ENCODE measurements at places on chromosomes 1 and 21. TPM values are rescaled to one million over a fixed set of nuclear protein-coding genes. Genes with fewer than 3 reads are reported as not detected.

Gene NTMT2
- not detected for total RNA-seq

Gene KIF26B
- total RNA-seq: not detected

Gene LCE1D
- not detected for total RNA-seq

GRCh38 chr1:245046769-245047168, 108.0 kb upstream of the KIF26B start:
- DNase-seq: no peak

DNA sequence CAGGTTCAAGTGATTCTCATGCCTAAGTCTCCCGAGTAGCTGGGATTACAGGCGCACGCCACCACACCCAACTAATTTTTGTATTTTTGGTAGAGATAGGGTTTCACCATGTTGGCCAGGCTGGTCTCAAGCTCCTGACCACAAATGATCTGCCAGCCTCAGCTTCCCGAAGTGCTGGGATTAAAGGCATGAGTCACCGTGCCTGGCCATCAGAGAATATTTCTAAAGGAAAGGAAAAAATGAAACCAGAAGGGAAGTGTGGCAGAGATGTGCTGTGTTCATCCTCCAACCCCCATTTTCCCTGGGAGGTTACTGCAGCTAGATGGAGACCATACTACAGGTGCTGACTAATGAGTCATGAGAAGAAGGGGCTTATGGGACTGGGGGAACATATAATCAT, 964.1 kb downstream of the TTLL7 start:
- DNase-seq: peak; percentile 56

- no peak for DNase-seq
Observed at GRCh38 chr1:214615871-214616270, 12.9 kb downstream of the CENPF start.

DNA sequence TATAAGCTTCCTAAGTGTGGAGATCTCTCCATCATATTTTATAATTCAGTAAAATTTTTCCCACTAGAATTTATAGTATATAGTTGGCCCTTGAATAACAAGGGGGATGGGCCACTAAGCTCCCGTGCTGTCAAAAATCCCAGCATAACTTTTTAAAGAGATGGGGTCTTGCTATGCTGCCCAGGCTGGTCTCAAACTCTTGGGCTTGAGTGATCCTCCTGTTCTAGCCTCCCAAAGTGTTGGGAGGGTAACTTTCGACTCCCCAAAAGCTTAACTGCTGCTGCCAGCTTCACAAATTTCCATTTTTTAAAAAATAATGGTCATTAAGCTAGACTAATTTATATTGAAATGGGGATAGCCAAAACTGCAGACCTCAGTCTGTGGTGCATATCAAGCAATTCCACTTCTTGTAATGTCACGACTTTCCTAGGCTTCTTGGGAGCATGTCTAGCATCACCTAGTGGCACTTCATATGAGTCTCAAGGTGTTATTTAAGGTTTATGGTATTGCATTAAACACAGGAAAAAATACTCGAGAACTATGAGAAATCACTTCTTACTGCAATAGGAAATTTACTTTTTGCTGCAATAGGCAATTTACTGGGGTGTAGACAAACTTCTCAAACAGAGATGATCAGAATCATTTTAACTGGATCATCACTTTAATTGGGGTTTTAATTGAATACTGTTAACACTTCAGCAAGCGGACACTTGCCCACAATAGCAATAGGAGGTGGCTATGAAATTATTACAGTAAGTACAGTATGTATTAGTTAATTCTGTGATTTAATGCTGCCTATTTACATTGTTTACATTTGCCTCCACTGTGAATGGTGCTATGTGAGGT, 19.3 kb upstream of the ACTA1 start:
- no peak for DNase-seq

GRCh38 chr1:244030481-244031040, 20.5 kb upstream of the ZBTB18 start:
- DNase-seq: no peak

DNA sequence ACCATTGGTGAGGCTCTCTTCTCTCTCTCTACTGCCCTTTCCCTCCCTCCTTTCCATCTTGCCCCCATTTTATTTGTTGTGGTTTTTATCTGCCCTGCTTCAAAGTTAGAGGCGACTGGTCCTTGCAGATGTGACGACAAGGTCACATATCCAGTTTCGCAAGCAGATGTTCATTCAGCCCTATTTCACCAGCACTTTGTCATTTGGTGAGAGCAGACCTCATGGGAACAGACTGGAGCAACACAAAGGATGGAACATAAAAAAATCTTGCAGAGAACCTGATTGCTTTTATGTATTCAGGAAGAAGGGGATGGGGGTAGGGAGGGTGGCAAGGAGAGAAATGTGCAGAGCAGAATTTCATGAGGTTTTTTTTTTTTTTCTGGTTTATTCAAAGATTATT, 84.3 kb downstream of the ELAVL4 start:
- DNase-seq: no peak

GRCh38 chr1:203467550-203467921, 8.1 kb upstream of the PRELP start:
- DNase-seq: no peak

DNA sequence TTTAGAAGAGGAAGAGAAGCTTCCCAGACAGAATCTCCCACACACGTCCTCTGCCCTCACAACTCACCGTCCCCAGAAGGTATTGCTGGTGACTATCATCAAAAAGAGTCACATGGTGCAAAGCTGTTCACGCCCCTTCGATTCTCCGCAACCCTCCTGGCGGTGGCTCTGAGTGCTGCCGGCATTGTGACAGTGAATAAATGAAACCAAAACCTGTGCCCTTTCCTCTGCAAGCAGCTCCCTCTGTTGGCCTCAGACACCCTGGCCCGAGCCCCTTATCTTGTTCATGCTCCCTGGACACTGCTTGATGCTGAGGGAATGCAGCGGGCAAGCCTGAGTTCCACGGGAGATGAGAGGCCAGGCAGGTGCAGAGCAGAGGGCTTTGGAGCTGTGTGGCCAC, 510.3 kb downstream of the NPHP4 start:
- DNase-seq: no peak

DNA sequence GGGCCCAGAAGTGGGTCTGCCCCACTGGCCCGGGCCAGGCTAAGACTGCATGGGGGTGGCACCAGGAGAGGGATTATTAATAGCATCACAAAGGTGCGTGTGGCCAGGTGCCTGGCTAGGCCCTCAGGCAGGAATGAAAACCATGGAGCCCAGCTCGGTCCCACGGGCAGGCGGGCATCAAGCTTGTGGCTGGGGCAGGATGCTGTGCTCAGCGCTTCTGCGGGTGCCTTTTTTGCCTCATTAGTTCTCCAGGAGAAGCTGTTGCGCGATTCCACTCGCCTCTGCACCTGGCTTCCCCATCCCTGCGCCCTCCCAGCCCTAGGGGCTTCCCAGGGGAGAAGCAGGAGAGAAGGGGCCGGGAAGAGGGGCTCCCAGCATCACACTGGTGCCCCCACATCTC, 39.3 kb downstream of the CITED4 start:
- DNase-seq: no peak

Gene WDR47
- total RNA-seq: 19.5 TPM

Gene AKR7A3
- total RNA-seq: not detected

- DNase-seq: no peak
Observed at GRCh38 chr1:25484096-25484495, 53.4 kb downstream of the MACO1 start.

DNA sequence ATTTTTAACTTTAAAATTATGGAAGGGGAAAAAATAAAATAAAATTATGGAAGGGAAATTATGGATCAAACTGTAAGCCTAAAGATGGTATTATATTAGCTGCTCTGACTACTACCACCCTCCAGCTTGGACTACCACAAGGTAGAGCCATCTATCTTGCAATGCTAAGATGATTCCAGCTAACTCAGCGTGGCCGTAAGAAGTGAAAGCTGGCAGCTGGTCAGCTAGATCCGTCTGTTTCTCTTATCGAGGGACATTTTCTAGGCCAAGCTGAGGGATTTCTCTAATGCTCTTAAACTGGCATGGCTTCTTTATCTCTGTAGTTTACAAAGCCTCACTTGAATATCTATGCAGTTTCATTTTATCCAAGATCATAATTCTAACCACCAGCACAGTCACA, 31.5 kb downstream of the LYST start:
- no peak for DNase-seq

DNA sequence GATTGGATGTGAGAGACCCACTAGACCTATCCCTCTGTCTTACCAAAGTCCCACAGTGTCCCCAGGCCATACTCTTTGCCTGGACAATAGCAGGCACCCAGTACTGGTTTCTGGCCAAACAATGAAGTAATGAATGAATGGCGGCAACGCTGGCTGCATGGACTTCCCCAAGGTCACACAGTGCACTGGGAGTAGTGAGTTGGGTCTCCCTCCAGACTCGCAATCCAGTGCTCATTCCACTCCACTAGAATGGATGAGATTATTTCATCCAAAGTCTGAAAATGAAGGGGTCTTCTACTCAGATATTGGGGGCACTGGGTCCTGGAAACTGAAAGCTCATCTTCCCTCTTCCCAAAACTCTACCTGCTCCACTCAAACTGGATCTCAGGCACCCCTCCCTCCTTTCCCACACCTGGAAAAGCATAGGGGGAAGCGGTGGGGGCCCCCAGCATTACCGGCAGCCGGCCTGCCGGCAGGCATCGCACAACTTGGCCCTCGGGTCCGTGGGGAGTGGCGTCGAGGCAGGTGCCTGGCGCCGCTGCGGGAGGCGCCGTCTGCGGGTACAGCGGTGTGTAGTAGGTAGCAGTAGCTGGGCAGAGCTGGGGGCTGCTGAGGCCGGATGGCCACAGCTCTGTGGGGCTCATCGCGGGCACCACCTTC, 816 bp downstream of the E2F2 start:
- DNase-seq: no peak

DNA sequence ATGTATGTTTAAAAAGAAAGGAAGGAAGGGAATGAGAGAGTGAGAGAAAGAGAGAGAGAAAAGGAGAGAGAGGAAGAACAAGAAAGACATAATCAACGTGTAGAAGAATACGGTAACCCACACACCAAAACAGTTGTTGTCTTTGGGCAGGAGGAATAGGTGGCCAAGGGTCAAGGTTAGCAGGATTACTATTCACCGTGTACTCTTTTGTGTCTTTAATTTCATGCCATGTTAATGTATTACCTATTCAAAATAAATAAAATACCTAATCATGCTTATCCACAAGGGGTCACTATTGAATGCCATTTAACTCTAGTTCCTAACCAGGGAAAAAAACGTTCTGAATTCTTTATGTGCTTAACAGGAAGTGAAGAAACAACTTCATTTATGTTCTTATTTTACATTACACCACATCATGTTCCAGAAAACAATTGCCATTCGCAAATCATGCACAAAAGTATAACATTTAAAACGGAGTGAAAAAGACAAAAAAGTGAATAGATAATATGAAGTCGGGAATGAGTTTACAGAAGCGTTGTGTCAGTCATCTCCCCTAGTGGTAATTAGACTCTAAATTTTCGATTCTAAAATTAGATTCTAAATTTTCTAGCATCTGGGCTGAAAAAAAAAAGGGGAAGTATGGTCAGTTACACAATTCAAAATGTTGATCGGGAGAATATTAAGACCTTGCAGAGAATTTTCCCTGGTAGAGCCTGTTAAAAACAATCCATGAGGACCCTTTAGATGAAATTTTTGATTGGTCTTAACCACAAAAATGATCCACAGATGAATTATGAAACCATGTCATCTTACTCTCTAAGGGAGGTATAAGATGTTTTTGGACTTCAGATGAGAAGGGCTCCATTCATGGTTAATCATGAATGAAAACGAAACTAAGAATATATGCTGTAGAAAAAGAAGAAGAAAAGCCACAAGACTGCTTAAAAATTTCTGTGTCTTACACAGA, 700 bp upstream of the KMO start:
- DNase-seq: no peak

GRCh38 chr1:201450721-201451291, 18.2 kb downstream of the PHLDA3 start:
- peak; percentile 96 for DNase-seq

Gene TLR5
- 0.30 TPM for total RNA-seq

DNA sequence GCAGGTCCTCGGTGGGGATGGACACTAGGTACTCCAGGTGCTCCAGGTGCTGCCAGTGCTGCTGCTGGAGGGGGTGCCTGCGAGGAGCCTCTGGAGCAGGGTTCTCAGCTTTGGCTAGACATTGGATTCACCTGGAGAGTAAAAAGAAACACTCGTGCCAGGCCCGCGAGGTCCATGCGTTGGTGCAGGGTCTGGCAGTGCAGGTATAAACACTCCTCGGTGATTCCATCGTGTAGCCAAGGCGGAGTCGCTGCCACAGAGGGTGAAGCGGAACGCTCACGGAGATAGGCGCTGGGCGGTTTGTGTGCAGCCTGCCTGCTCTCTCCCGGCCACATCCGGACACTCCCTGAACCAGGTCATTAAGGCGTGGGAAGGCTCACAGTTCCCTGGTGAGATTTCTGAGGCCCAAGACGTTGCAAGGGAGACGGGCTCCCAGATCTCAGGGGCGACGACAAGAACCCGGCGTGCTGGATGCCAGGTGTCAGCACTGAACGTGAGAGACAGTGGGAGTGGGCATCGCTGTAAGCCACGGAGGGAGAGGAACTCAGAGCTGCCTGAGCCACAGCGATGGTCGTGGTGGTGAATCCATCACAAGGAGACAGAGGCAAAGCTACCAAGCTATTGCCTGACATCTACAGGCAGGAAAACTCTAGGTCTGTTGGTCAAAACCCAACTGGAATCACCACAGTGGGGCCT, 17.2 kb upstream of the SUMO3 start:
- no peak for DNase-seq

All from MG63 (cell line).